Esophagus mucosa (tissue), 1 donor: ENCODE measurements at places on chromosomes 13 and 19. TPM values are rescaled to one million over a fixed set of nuclear protein-coding genes. Genes with fewer than 3 reads are reported as not detected.

- ATAC-seq, result no peak
Measured at GRCh38 chr13:30746791-30747190, 11.4 kb downstream of the ALOX5AP start.

Gene FLT3LG
- 3.3 TPM for total RNA-seq

Gene ZNF699
- 3.5 TPM for total RNA-seq

DNA sequence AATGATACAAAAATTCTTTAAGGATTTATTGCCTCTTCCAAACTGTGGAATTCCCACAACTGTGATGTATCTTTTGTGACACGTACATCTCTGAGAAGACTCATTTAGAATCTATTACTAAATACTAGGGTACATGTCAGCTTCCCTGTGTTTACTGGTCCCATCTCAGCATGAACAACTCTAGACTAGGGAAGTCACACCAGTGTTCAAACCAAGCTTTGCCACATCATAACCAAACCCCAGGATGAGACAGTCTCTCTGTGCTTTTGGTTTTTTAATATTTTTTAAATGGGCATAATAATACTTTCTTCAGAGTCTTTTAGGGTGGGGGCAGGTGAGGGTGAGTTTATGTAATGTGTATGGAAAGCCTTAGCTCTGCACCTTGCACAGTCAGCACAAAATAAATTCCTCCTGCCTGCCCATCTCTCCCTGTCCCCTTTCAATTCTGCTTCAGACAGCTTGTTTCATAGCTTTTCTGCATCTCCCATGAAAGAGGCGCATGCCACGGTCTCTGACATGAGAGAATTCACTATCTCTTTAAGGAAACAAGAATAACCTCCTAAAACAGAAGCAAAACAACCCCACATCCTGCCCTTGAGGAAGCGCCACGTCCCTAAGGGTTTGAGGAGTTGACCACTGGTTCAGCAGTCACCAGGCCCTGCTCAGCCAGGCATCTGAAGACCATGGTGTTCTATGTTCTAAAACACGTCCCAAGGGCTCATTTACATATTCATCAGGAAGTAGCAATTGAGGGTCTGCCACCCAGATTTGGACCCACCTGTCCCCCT lies 174.5 kb downstream of the USP12 start:
- ATAC-seq, result peak; percentile 62

Gene IGFL2
- 2.3 TPM for total RNA-seq
